ENCODE measurements at places on chromosomes 6 and 20. TPM values are rescaled to one million over a fixed set of nuclear protein-coding genes. Genes with fewer than 3 reads are reported as not detected.

The UBE2C gene
- 23.0 TPM for total RNA-seq

The CALHM6 gene
- total RNA-seq: 0.76 TPM

The L3MBTL3 gene
- 5.0 TPM for total RNA-seq

The BPIFB2 gene
- total RNA-seq: not detected

The DCBLD1 gene
- total RNA-seq: 15.7 TPM

The SAMD3 gene
- not detected for total RNA-seq

The PAX1 gene
- total RNA-seq: not detected

The SALL4 gene
- total RNA-seq: 0.59 TPM
